Brain pericyte (primary cell): ENCODE measurements at places on chromosomes 3 and 15.

DNA sequence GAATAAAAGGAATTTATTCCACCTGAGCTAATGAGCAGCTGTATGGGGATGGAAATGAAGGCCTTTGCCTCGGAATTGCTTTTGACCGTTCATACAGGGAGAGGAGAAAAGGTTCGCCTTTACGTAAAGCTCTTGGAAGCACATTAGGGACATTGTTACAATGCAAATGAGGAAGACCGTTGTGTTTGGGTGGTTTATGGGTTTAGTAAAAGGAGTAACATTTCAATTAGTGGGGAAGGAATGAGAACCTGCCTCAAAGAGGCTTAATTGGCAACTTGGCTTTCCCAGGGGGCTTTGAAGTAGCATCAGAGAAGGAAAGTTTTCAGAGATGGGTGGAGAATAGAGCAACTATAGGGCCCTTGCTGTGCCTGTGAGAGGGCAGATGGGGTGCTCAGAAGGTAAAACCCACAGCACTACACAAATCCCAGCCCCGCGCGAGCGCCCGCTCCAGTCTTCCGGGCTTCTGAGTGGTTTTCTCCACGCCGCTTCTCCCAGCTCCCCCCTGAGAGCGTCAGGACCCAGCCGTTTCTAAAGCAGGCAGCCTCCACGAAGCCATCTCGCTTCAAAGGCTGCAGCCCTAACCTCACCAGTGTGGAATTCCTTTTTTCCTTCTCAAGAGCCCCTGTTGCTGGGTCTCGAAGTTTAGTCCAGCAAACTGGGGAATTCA, 192.0 kb upstream of the HES1 start:
- DNase-seq: no peak

GRCh38 chr3:24401811-24402185, 92.9 kb downstream of the THRB start:
- DNase-seq: no peak

GRCh38 chr3:116226266-116226665, 219.0 kb downstream of the LSAMP start:
- no peak for DNase-seq

DNA sequence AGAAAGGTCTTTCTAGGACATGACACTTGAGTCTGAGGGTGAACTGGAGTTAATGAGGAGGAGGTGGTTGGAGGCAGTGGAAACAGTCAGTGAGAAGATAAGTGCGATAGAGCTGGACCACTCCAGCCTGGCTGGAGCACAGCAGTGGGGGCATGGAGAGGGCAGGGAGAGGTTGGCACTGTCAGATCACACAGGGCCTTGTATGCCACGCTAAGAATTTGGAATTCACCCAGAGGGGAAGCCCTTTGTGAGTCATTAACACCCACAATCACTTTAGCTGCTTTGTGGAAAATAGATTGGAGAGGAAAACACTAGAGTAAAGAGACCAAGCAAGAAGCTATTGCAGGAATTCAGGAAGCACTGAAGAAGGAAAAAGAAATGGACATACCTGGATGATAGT, 83.3 kb downstream of the ZNF621 start:
- no peak for DNase-seq

GRCh38 chr3:139969386-139969785, 34.4 kb downstream of the CLSTN2 start:
- no peak for DNase-seq

DNA sequence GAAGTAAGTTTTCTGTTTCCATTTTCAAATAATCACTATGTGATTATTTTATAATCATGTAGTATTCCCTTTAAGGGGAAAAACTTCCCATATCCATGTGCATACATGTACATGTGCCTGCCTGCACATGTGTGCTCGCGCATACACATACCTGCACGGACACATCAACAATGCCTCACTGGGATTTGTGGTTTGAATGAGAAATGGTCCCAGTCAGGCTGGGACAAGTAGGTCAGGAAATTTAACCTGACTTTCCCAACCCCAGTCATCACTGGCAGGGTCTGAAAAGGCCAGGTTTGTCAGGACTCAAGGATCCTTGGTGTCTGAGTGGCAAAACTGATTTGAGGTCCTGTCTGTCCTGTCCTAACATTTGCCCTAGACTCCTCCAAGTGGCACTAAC, 109.3 kb upstream of the MRPS22 start:
- no peak for DNase-seq

DNA sequence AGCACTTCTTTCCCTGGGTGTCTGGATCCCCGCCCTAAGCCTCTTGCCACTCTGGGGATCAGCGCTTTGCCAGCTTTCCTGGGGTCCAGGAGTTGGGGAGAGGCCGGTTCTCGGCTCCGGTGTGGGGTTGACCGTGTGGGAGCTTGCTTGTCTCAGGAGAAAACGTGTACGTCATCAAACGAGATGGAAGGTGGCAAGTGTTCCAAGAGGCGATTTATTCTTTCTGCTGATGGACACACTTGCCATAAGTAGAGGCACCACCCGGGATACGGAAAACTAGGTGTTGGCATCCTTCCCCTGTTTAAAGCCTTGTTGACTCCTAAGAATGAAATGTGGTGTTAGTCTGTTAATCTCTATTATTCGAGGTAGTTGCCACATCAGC, 295 bp downstream of the ZWILCH start:
- DNase-seq: no peak

DNA sequence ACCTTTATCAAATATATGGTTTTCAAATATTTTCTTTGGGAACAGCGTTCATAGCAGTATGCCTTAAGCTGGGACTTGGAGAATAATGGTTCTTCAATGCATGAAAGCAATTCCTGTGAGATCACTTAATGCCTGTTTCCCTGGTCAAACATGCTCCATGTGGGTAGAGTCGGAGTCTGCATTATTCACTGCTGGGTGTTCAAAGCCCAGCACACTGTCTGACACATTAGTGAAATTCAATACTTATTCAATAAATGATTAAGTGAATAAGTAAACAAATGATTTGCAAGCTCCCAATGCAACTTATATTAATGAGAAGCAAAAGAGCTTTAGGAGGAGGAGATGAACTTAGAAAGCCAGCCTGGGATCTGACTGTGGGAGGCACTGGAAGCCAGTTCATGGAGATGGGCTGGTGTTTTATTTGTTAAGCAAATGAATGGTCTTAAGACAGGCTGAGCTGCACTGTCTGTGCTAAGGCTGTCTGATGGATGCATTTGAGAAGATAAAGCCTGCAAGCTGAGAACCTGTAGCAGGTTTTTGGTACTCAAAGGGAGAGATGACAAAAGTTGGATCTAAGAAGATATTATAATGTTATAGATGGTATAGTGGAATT, 490.8 kb downstream of the MCTP2 start:
- DNase-seq: no peak

GRCh38 chr15:99450896-99451358, 114.9 kb upstream of the MEF2A start:
- no peak for DNase-seq

- DNase-seq: no peak
Observed at GRCh38 chr15:70863450-70864218, 9.7 kb upstream of the LARP6 start.

GRCh38 chr15:64144192-64144564, 7.4 kb upstream of the SNX22 start:
- no peak for DNase-seq

DNA sequence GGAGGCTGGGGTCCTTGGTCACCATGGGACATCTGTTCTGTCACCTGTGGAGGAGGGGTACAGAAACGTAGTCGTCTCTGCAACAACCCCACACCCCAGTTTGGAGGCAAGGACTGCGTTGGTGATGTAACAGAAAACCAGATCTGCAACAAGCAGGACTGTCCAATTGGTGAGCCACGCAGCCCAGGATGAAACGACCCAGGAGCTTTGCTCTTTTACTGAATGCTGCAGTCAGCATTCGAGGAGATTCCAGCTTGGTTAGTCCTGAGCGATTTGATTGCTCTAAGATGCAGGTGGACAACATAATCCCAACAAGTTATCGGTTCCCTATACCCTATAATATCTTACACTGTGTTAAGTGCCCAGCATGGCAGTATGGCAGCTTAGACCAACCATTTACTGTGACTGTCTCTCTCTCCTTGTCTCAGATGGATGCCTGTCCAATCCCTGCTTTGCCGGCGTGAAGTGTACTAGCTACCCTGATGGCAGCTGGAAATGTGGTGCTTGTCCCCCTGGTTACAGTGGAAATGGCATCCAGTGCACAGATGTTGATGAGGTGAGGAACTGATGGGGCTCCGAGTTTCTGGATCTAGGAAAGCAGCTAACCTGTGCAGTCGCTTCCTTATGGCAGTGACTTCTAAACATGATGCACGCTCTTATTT, 7.8 kb downstream of the THBS1 start:
- no peak for DNase-seq

GRCh38 chr3:46228260-46229242, 13.7 kb upstream of the CCR3 start:
- no peak for DNase-seq

GRCh38 chr15:81254277-81254915, 57.7 kb downstream of the IL16 start:
- no peak for DNase-seq

DNA sequence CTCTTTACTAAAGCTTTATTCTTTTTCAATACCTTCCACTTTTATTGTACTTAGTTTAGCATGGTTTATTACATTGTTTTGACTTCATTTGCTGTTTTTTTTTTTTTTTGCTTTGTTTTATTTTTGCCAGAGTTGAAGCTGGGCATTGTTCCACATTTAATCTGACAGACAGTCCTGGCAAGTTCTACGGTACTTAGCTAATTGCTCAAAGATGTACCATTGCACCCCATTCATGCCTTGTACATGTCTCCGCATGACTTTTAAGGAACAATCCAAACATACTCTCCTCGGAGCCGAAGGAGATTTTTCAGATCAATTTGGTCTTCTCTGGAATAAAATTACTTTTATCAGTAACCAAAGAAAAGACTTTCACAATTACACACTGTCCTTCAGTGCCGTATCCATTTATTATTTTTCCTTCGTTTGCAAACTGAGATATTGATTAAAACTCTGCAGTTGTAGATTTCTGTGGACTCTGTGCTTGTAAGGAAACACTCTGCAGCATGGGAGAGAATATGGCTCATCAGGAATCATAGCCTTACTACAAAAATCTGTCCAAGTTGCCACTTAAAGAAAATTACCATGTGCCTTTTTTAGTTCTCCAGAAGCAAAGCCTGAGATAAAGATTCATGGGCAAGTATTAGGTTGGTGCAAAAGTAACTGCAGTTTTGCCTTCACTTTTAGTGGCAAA, 952.0 kb downstream of the AGBL1 start:
- no peak for DNase-seq

DNA sequence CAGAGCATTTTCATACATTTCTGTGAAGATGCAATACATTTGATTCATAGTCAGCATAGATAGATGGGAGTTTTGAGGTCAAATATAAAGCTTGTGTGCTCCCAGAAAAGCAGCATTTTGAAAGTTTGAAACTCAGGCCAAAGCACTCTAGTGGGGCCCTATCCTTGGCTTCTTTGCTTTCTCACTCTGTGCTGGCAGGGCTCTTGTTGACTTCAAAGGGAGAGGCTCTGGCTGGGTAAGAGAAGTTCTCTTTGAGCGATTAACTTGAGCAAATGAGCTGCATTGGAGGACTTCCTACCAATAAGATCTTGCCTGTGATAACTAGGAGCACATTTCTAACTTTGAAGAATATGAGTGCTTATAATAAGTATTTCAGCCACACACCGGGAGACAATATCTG, 214.0 kb upstream of the RARB start:
- no peak for DNase-seq

- DNase-seq: no peak
Observed at GRCh38 chr3:118960876-118961450, 73.7 kb downstream of the IGSF11 start.

GRCh38 chr15:99187936-99188335, 61.4 kb downstream of the TTC23 start:
- DNase-seq: no peak

GRCh38 chr15:54605043-54605442, 591.7 kb downstream of the RSL24D1 start:
- no peak for DNase-seq

DNA sequence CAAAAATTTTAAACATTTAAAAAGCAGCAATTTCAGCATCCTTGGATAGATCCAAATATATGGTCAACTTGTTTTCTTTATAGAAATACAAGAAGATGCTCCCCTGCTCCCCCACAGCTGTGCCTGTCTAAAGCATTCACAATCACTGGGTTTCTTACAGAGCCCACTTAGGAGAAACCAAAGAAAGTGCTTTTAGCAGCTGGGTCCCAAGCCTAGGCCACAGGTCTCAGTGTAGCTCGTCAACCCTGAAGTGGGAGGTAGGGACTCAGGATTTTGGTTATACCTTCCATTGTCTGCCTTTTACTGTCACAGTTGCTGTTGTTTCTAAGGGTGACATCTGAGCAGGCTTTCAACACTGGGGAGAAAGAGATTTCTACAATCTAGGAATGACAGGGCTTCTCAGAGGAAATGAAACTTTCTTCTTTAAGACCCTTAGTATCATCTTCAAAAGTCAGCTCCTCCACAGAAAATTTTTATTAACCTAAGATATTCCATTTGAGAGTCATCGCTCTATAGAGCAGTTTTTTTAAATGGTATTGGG, 199.3 kb upstream of the CMC1 start:
- DNase-seq: no peak

DNA sequence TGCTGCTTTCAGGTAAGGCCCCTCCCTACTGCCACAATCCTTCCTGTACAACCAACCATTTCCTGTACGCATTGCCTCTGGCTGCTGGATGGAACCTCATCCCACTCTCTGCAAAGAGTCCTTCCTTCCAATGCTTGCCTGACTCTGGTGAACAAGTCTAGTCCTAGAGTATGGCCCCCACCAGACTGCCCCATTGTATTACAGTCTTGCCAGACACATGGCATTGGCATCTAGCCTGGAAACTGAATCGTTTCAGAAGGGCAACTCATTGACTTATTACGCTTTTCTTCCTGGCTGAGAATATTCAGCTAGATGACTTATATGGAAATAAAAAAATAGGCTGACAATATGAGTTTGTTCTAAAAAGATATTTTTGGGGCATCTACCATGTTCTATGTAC, 170.3 kb downstream of the SUCLG2 start:
- DNase-seq: no peak

DNA sequence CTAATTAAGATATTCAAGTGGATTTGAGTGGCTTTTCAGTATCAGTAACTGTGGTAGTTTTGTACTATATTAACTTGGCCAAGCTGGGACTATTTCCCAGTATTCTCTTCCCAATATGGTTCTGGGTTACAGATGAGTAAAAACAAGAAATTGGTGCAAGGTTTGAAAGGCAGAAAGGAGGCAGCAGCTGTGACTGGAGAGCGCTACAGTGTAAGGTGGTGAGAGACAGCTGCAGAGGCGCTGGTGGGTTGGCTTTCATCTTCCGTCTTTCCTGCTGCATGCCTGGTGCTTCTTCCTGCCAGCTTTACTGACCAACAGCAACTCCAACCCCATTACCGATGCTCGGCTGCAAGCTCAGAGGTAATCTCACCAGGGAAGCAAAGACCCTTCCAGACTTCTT, 9.8 kb downstream of the DPH3 start:
- no peak for DNase-seq

DNA sequence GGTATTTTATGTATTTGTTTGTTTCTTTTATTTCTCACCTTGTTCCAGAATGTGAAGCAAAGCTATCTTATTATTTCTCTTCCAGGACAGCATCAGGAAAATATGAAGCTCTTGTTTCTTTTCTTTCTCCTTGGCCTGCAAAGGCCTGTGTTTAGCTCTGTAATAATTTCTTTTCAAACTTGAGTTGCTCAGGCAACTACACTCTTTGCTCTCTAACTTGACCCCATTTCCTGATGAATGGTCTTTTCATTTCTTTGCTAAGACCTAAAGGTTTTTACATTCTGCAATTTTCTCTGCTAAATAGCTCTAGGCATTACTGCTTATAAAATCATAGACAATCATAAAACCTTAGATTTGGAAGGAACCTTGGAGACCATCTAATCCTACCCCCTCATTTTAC, 26.2 kb upstream of the ZNF770 start:
- no peak for DNase-seq
